ENCODE measurements at places on chromosomes 1 and 21.

GRCh38 chr1:155218854-155219591 is 10.5 kb downstream of the MTX1 start:
- DNase-seq = no peak

- DNase-seq = no peak
Observed at GRCh38 chr1:3895951-3896325, 4.1 kb downstream of the C1orf174 start.

DNA sequence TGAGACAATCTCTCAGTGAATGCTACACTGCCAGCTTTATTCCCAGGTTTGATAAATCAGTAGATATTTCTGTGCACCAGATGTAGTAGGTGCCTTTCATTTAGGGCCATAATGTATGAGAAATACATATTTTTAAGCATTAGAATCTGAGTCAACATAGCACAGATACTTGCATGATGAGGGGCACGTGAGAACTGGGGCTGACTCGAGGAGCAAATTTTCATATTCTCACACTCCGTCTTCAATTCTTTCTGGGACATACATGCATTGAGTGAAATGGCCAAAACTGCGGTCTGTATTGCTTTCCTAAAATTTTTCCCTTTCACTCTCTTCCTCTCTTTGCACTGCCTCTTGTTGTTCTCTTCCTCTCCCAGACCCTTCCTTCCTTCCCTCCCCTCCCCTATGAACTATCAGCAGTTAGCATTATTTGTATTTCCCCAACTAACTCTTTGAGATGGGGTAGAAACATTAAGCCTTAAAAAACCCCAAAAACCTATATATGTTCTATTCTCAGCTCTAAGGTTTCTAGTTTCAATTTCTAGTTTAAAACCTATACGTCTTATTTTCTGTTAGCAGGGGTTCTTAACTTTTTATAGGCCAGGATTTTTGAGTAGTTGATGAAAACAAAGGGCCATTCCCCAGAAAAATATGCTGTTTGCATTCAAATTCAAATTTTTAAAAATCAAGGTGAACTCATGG is 289.1 kb downstream of the PTBP2 start:
- DNase-seq = no peak

- DNase-seq = no peak
Observed at GRCh38 chr1:51962486-51963356, 27.8 kb downstream of the RAB3B start.

DNA sequence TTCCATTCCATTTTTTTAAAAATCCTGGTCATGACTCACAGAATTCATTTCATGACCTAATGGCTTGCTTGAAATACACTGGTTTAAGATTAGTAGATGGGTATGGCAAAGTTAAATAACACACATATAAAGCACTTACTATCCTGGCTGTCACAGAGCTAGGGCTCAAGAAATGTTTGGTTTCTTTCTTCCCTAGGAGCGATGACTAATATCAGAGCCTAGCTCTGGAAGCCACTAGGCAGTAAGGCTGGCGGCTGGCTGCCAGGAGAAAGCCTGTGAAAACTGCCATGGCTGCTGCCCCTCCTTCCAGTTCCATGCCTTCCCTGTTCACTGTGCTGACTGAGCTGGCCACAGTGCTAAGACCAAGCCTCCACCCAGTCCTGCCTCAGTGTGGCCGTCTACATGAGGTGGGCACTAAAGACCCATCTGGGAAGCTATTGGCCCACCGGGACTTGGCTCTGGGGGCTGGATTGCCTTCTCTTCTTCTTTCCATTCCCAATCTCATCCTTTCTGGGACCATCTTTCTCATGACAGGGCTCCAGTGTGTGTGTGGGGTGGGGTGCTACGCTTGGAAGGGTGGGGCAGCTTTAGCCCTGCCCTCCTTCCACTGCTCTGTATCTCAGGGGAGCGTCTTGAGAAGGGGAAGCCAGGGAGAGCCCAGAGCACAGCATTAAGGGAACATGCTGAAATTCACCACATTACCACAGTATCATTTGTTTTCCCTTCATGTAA is 10.8 kb upstream of the ASCL5 start:
- DNase-seq = no peak

GRCh38 chr1:184507604-184508280 is 120.9 kb downstream of the C1orf21 start:
- no peak for DNase-seq

DNA sequence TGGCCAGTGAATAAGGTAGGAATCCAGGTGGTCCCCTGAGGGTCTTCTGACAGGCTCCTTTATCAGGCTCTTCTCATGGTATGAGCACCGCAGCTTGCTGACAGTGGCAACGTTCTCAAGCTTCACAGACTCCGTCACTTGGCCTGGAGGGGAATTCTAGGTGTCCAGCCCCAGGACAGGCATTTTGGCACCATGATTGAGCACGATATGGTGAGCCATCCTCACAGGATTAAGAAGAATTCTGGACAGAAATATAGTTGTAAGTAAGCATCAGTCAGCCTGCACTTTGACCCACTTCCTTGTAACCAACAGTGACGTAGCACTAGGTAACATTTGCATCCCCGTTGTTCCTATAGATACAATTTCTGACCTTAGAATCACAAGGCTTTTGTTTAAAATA is 30.5 kb upstream of the KIF26B start:
- no peak for DNase-seq

DNA sequence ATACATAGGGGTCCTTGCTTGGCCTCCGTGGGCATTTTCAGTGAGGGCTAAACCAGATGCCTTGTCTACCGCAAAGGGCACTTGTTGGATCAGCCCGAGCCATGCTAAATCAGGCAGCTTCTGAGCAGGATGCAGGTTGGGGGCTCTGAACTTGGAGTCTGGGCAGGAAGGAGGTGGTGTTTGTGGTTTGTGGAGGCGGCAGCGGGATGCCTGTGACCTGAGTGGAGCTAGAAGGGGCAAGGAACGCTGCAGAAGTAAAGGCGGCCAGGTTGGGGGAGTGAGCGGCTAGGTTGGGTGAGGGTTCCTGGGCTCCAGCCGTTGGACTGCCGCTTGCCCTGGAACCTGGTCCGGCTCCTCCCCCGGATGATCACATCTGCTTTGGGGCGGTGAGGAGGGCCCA is 183.9 kb downstream of the CAMTA1 start:
- DNase-seq = no peak

GRCh38 chr1:15948091-15948591 is 27.8 kb downstream of the ZBTB17 start:
- DNase-seq = no peak

- DNase-seq = no peak
Observed at GRCh38 chr1:177796561-177796960, 173.3 kb downstream of the SEC16B start.

GRCh38 chr21:22885079-22885478 is 1886.9 kb downstream of the NCAM2 start:
- no peak for DNase-seq

- DNase-seq = no peak
Observed at GRCh38 chr1:186654741-186655140, 25.5 kb downstream of the PTGS2 start.

DNA sequence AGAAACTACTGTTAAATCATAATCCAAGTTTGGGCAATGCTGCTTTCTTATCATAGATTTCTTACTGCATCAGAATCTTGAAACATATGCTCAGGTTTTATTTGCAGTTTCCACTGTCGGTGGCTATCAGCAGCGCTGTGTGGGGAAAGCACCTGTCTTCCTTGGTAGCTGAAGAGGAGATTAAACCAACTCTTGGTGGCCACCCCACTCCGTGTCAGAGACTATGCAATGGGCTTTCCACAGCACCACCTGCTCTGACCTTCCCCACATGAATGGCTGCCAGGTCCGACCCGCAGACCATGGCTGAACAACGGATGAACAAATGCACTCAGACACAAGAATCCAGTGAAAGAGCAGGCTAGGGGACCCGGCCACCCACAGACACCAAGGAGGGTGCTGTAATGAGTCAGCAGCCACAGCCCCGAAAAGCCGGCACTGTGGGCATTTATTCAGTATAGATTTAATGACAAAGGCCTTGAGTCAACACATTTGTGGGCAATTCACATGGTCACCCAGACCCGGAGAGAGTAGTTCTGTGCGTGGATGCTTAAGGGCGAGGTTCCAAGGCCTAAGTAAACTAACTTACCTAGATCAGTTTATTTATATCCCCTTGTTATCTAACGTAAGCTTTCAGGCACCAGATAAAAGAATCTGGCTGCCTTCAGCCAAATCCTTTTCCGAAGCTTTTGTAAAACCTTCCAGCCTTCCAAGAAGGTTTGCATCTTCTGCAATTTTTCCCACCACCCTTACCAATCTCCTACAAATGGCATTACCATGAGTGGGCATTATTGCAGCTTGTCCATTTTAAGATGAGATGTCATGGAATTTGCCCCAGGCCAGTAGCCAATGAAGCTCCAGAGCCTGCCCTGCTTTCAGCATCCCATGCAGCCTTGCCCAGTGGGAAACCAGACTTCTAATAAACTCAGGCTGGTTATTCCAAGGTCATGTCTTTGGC is 82.7 kb downstream of the HLCS start:
- no peak for DNase-seq

DNA sequence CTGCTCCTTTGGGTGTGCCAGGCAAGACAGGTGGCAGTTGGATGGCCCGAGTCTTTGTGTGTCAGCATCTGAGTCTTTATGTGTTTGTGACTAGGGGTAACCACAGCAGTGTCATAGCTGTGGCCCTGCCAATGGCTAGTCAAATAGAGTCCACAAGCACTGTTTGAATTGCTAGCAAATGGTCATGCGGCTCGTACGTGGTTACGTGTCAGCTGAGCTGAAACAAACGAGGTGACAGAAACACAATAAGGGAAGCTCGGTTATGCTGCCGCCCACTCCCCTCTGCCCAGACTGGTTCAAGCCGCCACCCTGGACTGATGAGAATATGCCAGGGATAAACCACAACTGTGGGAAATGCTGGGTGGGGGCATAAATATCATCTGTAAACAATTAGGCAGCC is 174.3 kb upstream of the LMO4 start:
- DNase-seq = no peak

GRCh38 chr1:27057389-27057788 is 44.7 kb upstream of the TENT5B start:
- DNase-seq = no peak

DNA sequence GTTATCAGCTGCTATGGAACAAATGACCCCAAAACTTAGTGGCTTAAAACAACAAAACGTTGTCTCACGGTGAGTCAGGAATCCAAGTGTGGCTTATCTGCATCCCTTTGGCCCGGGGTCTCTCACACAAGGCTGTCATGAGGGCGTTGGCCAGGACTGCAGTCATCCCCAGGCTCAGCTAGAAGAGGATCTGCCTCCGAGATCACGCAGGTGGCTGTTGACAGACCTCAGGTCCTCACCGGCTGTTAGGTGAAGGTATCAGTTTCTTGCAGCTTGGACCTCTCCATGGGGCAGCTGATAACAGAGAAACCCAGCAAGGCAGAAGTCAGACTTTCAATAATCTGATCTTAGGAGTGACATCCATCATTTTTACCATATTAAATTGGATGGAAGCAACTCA is 52.7 kb upstream of the SYT6 start:
- DNase-seq = no peak

DNA sequence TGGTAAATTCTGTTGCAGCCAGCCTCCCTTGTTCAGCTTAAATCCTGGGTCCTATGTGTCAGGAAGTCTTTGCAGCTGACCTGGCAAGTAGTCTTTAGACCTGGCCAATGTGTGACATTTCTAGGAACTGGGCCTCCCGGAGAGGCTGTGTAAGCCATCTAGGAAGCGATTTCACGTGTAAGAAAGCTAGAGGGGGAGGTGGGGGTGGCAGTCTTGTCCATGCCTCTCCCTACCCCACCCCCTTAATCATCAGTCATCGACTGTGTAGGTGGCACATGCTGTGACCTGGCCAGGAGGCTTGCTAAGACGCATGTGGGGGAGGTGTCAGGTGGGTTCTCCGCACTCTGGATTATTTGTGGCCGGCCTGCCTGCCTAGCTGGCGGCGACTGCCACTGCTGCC is 8.4 kb downstream of the C1orf226 start:
- DNase-seq = no peak

- no peak for DNase-seq
Observed at GRCh38 chr1:203135636-203136305, 8.2 kb downstream of the ADORA1 start.

GRCh38 chr1:46552357-46553237 is 1.1 kb upstream of the KNCN start:
- no peak for DNase-seq

GRCh38 chr1:25673962-25674806 is 57.6 kb downstream of the MAN1C1 start:
- no peak for DNase-seq

GRCh38 chr1:41282679-41283317 is 40.7 kb upstream of the SCMH1 start:
- peak; percentile 15 for DNase-seq

DNA sequence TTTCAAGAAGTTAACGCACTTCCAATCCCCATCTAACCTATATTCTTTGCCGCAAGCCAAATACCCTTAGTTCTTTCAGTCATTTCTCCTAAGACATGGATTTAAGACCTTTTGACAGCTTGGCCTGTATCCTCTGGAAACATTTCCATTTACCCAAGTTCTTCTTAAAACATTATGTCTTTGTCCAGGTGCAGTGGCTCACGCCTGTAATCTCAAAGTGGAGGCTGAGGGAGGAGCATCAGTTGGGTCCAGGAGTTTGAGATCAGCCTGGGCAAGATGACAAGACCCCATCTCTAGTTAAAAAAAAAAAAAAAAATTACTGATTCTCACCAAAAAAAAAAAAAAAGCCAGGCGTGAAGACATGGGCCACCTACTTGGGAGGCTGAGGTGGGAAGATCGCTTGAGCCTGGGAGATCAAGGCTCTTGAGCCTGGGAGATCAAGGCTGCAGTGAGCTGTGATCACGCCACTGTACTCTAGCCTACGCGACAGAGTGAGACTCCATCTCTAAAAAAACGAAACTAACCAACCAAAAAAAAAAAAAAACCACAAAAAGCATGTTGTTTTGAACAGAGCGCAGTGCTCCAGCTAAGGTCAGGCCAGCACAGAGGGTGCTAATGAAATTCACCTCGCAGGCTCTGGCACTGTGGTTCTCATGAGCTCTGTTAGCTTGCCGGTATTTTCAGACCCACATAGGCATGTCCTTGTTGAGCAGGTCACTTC is 36.0 kb downstream of the NUAK2 start:
- peak; percentile 53 for DNase-seq

GRCh38 chr1:206579747-206580437 is 32.4 kb downstream of the EIF2D start:
- DNase-seq = peak; percentile 83

GRCh38 chr1:149931212-149931790 is 3.7 kb upstream of the SF3B4 start:
- no peak for DNase-seq

- DNase-seq = no peak
Observed at GRCh38 chr21:33993286-33994231, 78.0 kb upstream of the ATP5PO start.

- no peak for DNase-seq
Observed at GRCh38 chr21:29164323-29164942, 34.0 kb downstream of the MAP3K7CL start.

DNA sequence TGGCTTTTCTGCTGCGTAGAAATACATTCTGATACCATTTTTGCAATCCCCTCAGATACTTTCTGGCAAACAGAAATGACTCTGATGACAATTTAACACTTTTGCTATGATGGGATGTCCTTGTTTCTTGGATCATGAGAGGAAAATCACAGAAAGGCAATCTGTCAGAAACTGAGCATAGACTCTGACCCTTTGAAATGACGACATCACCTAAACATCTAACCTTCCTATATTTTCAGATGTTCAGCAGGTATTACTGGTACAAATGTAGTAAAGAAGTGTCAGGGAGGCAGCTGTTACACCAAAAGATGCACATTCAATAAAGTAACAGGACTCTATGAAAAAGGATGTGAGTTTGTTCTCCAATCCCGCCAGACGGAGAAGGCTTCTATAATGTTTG is 13.2 kb downstream of the CLCA1 start:
- DNase-seq = no peak

Measured in activated CD4-positive, alpha-beta T cell treated with anti-CD3 and anti-CD28 coated beads, Interleukin-2, amount 50 U/mL, for 1 hour (primary cell).